Neural cell (in vitro differentiated cells): ENCODE measurements at places on chromosomes 5 and 9. TPM values are rescaled to one million over a fixed set of nuclear protein-coding genes. Genes with fewer than 3 reads are reported as not detected.

The CFAP157 gene
- 1.3 and 1.6 TPM in 2 replicates for polyA plus RNA-seq

The TMEM252 gene
- polyA plus RNA-seq, result not detected in 2 replicates

The PCDHB3 gene
- 3.9 and 4.9 TPM in 2 replicates for polyA plus RNA-seq

The DAB2IP gene
- polyA plus RNA-seq, result 17.3 and 24.8 TPM in 2 replicates

The TMEM171 gene
- not detected in 2 replicates for polyA plus RNA-seq

The SH3RF2 gene
- not detected in 2 replicates for polyA plus RNA-seq

The ECPAS gene
- polyA plus RNA-seq, result 34.7 and 42.6 TPM in 2 replicates

The TMC1 gene
- polyA plus RNA-seq, result not detected in 2 replicates

The SMC5 gene
- 32.3 and 37.2 TPM in 2 replicates for polyA plus RNA-seq

The CA9 gene
- not detected in 2 replicates for polyA plus RNA-seq

The PLK2 gene
- 309 and 385 TPM in 2 replicates for polyA plus RNA-seq

The IL13 gene
- 0.25 TPM in 1 of 2 replicates, not detected in the other for polyA plus RNA-seq

The FAXDC2 gene
- polyA plus RNA-seq, result 0.12 TPM in 1 of 2 replicates, not detected in the other

The NSG2 gene
- polyA plus RNA-seq, result 1,581 and 1,761 TPM in 2 replicates

The SLC23A1 gene
- polyA plus RNA-seq, result not detected in 2 replicates

The GRXCR2 gene
- 0.36 TPM in 1 of 2 replicates, not detected in the other for polyA plus RNA-seq

The SHOC1 gene
- polyA plus RNA-seq, result not detected in 2 replicates

The PCDHGA10 gene
- polyA plus RNA-seq, result 7.3 and 8.1 TPM in 2 replicates

The MPDZ gene
- polyA plus RNA-seq, result 13.1 and 15.0 TPM in 2 replicates

The SLC4A9 gene
- polyA plus RNA-seq, result not detected in 2 replicates

The ASPN gene
- 0.35 and 0.80 TPM in 2 replicates for polyA plus RNA-seq

The FAM151B gene
- 3.3 and 5.3 TPM in 2 replicates for polyA plus RNA-seq

The ACER2 gene
- polyA plus RNA-seq, result 3.0 and 7.1 TPM in 2 replicates

The NHP2 gene
- 318 and 332 TPM in 2 replicates for polyA plus RNA-seq

The CTSV gene
- 0.32 and 1.8 TPM in 2 replicates for polyA plus RNA-seq

The ALDH7A1 gene
- 23.4 and 26.4 TPM in 2 replicates for polyA plus RNA-seq

The FOXD4 gene
- 2.3 and 2.5 TPM in 2 replicates for polyA plus RNA-seq

The CCNO gene
- polyA plus RNA-seq, result 0.16 TPM in 1 of 2 replicates, not detected in the other

The PTRH1 gene
- 20.0 and 21.9 TPM in 2 replicates for polyA plus RNA-seq

The MEF2C gene
- 18.6 and 30.2 TPM in 2 replicates for polyA plus RNA-seq

The KLF9 gene
- polyA plus RNA-seq, result 0.11 and 0.60 TPM in 2 replicates

The ADGRD2 gene
- not detected in 2 replicates for polyA plus RNA-seq

The CIZ1 gene
- polyA plus RNA-seq, result 25.6 and 27.8 TPM in 2 replicates

The TESK1 gene
- 37.9 and 44.3 TPM in 2 replicates for polyA plus RNA-seq

The C9orf153 gene
- not detected in 2 replicates for polyA plus RNA-seq

The FLT4 gene
- 0.04 and 4.1 TPM in 2 replicates for polyA plus RNA-seq

The ABL1 gene
- 18.5 and 24.0 TPM in 2 replicates for polyA plus RNA-seq

The NEUROG1 gene
- not detected in 2 replicates for polyA plus RNA-seq

The FAM221B gene
- 0.09 TPM in 1 of 2 replicates, not detected in the other for polyA plus RNA-seq

The PCDHB13 gene
- polyA plus RNA-seq, result 1.0 and 1.6 TPM in 2 replicates

The HTR4 gene
- 0.24 TPM in 1 of 2 replicates, not detected in the other for polyA plus RNA-seq

The PCDHGB1 gene
- 0.46 and 0.68 TPM in 2 replicates for polyA plus RNA-seq

The UBE2QL1 gene
- polyA plus RNA-seq, result 12.9 and 13.8 TPM in 2 replicates

The JAKMIP2 gene
- 44.0 and 46.3 TPM in 2 replicates for polyA plus RNA-seq

The ECM2 gene
- 0.30 TPM in 1 of 2 replicates, not detected in the other for polyA plus RNA-seq

The OR1J2 gene
- not detected in 2 replicates for polyA plus RNA-seq
